Activated CD4-positive, alpha-beta T cell treated with anti-CD3 and anti-CD28 coated beads, Interleukin-2, amount 50 U/mL, for 48 hours (primary cell): ENCODE measurements at places on chromosomes 5 and 9.

DNA sequence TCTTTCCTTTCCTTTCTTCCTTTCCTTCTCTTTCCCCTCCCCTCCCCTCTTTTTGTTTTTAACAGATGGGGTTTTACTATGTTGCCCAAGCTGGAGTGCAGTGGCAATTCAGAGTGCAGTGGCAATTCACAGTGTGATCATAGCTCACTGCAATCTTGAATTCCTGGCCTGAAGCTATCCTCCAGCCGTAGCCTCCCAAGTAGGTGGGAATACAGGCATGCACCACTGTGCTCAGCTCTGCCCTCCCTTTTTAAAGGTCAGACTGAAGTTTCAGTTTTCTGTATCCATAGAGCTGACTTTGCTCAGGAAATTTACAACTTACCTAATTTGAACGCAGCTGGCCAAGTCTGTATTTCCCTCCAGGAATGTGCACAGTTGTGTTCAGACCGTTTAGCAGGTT, 696 bp downstream of the CCL28 start:
- no peak for DNase-seq

- DNase-seq: peak; percentile 6
Measured at GRCh38 chr5:122078116-122079110, at the start of gene LOX. TSS of gene LOX (minus strand) at chr5:122078259. CDS start at chr5:122077985, 274 bp downstream.

DNA sequence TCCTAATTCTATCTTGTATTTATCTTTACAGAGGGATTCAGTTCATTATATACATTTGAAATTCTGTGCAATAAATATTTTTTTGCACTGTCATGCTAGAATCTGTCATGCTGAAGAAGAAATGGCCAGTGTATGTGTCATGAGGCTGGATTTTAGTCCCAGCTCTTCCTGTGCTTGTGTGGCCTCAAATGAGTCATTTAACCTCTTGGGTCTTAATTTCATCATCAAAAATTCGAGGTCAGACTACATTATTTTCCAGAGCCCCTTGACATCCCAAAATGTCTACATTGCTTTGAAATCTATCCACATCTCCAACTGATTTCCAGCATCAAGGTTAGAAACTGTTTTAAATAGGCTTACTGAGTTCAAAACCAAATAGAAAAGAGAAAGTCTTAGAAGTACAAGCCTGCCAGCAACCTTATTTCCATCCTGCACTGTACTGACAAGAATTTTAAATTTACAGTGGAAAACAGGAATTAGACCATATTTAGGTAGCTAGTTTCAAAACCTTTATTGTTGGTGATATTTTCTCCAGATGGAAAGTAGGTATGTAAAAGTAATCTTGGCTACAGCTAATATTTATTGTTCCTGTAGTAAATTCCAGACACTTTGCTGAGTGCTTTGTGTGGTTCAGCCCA, 96.7 kb upstream of the MAMDC2 start:
- no peak for DNase-seq

GRCh38 chr9:85600675-85601263, 141.0 kb downstream of the AGTPBP1 start:
- DNase-seq: no peak

- no peak for DNase-seq
Measured at GRCh38 chr9:89476546-89476945, 21.4 kb downstream of the SEMA4D start.

DNA sequence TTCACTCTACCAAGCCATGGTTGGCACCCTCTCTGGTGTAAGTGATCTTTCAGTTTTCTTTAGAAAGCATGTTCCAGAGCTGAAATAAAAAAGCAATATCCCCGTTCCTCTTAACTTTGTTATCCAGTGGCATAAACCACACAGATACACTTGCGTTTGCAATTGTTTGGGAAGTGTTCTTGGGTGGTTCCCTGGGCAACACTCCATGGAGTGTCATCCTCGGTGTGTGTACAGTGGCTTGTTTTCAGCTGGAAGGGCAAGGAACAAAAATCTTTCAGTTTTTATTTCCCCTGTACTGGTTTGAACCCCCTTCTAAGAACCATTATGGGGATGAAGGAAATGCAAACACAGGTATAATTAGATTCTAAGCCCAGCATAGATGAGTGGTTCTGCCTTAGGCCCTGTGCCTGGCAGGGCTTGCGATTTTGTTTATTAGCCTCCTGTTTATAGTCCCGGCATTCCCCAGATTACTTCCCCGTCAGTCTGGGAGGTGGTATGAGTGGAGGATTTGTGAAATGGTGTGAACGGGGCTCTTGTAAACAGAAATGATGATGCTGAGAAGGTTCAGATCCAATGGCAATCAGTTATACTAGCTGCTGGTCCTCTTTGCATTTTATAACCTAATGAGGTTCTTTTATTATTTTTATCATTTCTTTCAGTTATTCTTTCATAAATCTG, 76.0 kb upstream of the CD180 start:
- no peak for DNase-seq
